ENCODE measurements at places on chromosomes 5 and 9.

DNA sequence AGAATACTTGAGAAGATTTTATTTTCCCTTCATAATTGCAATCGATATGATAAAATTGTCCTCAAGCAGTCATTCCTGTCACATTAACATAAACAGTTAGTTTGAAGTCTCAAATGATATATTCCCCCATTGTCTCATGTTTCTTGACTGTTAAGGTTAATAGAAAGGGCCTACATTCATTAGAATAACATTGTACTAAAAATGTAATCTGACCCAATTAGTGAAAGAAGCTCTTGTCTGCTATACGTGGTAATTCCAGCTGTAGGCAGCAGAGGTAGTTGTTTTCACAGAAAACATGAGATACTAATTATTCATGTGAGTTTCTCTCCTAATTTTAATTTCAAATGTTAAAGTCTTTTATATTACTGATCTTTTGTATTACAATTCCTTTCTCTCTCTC, 25.9 kb upstream of the AP3B1 start:
- no peak for DNase-seq

- DNase-seq = no peak
Observed at GRCh38 chr5:14355391-14355790, 212.2 kb downstream of the TRIO start.

DNA sequence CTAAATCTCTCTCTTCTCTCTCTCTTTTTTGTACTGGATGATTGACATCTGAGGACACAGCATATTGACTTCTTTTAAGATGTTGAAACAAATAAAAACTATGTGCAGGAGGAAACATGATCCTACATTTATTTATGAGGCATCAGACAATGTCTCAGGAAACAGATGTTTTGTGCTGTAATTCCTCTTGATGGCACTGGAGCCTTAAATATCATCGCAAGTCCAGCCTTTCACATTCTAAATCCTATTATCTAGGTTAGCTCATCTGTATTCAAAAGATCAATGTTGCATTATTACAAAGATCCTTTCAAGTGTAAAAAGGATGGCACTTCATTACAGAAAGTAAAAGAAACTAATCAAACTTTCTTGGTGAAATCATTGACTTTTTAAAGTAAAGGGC, 63.9 kb downstream of the MAT2B start:
- no peak for DNase-seq

DNA sequence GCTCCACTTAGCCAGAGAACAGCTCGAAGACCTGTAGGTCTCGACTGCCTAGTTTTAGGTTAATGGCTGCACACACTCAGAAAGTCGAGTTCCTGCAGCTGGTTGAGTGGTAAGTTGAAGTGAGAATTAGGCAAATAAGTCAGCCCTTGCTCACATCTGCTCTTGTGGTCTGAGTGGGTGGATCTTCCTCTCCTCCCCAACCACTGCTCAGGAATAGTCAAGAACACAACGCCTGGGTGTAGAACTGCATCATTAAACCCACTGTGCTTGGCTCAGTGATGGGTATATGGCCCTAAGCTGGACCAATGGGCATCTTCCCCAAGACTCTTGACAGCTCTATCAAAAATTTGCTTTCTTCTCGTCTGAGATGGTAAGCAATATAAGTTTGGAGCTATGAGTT, 20.9 kb upstream of the ADAM19 start:
- DNase-seq = no peak

DNA sequence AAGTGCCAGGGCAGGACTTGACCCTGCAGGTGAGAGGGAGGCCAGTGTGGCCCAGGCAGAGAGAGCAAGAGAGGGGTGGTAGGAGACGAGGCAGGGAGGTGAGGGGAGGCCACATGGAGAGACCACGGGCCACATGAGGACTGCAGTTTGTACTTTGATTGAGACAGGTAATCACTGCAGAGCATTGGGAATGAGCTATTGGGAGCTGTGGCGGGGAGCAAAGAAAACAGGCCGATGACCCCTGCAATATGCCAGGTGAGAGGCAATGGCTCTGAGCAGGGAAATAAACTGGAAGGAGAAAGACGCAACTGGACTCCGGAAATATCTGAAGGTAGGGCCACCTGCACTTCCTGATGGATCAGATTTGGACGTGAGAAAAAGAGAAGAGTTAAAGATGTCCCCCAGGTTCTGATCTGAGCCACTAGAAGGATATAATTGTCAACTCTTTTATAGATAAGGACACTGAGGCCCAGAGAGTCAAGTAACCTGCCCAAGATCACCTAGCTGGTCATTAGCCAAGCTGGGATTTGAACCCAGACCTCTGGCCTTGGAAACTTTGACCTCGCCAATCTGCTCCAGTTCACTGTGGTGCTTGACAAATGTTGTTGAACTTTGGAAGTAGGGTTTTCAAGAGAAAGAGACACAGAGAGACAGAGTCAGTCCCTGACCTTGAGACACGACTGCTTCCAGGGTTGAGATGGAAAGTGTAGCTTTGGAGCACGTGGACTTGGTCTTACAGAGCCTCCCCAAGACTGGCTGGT, 42.3 kb downstream of the DUSP1 start:
- no peak for DNase-seq

DNA sequence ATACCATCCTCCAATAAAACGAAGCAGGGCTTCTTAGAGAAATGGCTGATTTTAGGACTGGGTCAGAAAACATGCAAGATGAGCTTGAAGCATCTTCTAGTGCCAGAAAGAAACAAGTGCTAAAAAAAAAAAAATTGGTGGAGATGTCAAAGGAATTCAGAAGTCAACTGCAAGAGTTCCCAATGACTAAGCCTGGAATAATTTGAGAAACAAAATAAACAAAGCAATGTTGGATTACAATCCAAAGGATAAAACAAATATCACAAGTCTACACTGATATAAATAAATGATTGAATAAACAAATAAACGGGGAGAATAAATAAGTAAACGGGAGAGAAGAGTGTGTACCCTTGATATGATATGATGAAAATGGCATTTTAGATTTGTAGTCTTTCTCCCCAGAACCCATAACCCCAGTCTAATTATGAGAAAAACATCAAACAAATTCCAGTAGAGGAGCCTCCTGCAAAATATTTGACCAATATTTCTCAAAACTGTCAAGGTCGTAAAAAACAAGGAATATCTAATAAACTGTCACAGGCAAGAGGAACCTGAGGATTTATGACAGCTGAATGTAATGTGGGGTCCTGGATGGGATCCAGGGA, 63.5 kb upstream of the CCL21 start:
- no peak for DNase-seq

GRCh38 chr5:134252671-134253070, 26.8 kb upstream of the PPP2CA start:
- no peak for DNase-seq

DNA sequence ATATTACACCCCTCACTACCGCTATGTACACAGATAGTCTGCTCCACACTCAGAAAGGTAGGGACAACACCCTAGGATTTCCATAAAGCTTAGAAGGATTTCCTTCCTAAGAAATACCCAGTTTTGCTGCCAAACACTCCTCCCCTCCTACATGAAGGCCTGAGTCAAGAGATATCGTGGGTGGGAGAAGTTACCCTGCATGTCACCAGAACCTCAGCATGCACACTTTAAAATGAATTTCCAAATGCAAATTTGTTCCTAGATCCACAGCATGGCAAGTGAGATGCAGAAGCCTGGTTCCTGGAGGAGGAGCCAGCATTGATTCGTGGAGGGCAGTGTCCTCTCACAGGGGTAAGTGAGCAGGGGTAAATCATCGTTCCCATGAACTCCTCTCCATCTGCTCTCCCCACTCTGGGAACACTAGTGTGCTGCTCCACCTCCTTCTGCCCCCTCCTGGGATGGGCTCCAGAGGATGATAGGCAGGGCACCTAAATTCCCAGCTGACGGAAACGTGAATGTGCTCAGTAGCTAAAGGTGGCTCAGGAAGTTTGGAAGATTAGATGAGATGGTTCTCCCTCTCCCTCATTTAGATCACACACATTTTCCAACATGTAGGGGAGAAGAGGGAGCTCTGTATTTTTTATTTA, 76.7 kb downstream of the PDE4D start:
- DNase-seq = no peak

GRCh38 chr5:52448111-52448510, 339.6 kb upstream of the ITGA1 start:
- no peak for DNase-seq

DNA sequence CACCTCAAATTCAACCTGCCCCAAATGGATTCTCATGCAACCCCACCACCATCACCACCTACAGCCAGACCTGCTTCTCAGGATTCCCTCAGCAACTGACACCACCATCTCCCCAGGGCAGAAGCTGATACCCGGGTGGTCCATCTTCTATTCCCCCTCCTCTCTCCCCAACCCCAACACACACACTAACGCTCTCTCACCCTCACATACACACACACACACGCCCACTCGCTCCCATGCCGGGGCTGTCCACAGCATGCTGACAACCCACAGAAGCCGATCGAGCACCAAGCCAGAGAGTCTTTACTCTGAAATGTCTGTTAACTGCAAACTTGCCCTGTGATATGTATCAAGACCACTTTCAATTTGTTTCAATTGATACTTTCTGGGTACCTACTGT, 28.4 kb downstream of the B4GALT1 start:
- no peak for DNase-seq

DNA sequence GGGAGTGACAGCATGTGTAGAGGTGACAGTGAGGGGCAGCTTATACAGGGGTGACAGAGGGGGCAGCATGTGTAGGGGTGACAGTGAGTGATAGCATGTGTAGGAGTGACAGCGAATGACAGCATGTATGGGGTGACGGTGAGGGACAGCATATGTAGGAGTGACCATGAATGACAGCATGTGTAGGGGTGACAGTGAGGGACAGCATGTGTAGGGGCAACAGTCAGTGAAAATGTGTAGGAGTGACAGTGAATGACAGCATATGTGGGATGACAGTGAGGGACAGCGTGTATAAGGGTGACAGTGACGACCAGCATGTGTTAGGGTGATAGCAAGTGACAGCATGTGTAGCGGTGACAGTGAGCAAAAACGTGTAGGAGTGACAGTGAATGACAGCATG, 9.4 kb upstream of the GAPT start:
- DNase-seq = no peak

GRCh38 chr9:120152295-120152694, 427.7 kb downstream of the CDK5RAP2 start:
- no peak for DNase-seq

DNA sequence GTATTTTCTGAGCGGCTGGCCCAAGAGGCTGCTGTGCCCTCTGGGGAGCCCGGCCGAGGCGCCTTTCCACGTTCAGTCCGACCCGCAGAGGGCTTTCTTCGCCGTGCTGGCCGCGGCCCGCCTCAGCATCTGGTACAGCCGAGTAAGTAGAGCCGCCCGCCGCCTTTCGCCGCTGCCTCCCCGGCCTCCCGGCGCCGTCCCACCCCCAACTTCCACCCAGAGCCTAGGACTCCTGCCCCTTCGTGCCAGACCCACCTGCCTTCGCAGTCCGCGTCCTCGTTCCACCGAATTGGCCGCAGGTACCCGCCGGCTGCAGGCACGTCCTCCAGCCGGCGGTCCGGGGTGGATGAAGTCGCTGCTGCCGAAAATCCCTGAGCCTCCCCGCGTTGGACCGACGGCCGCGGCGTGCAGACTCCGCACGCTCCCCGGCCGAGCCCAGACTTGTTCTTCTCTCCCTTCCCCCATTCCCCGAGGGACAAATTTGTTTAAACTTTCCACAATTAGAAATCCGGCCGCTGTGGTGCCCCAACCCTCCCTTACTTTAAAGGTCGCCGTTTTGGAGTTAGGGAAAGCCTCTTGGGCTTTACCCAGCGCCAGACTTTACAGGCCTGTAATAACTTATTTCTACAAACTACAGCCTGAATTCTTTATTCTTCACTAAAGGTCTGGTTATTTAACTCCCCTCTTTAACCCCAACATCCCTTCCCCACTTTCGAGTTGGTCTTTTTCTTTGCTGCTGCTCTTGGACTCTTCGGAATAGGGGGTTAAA, 589 bp downstream of the RIC1 start:
- DNase-seq = no peak

- DNase-seq = no peak
Observed at GRCh38 chr5:157219491-157220271, 39.0 kb downstream of the ITK start.

GRCh38 chr5:153816870-153817269, 221.8 kb downstream of the FAM114A2 start:
- no peak for DNase-seq

DNA sequence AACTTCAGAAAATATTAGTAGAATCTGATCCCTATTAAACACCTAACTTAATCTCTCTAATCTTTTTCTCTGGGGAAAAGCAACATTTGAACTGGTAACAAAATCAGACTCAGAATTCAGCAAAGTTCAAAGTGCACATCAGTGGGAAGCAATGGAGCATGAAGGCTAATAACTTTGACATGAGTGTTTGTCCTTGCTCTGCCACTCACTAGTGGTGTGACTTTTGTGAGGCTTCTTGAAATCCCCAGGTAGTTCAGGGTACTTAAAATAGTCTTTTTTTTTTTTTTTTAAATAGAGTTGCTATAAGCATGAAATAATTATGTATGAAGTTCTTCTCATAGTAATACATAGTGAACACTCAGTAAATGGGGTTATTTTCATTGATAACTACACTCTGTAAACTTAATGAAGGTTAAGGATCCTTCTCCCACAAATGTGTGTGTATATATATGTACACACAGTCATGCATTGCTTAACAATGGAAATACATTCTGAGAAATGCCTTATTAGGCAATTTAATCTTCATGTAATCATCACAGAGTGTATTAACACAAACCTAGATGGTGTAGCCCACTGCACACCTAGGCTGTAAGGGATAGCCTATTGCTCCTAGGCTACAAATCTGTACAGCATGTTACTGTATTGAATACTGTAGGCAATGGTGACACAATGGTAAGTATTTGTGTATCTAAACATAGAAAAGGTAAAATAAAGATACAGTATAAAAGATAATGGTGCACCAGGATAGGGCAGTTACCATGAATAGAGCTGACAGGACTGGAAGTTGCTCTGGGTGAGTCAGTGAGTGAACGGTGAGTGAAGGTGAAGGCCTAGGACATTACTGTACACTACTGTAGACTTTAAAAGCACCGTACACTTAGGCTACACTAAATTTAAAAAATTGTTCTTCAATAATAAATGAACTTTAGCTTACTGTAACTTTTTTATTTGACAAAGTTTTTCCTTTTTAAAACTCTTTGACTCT, 73.3 kb upstream of the HMHB1 start:
- no peak for DNase-seq

Measured in stimulated activated CD8-positive, alpha-beta memory T cell treated with anti-CD3 and anti-CD28 coated beads, Interleukin-15, amount 100 ng/mL, for 4 hours (primary cell).